ENCODE measurements at places on chromosomes 3 and 15. TPM values are rescaled to one million over a fixed set of nuclear protein-coding genes. Genes with fewer than 3 reads are reported as not detected.

The SCAANT1 gene
- total RNA-seq = not detected

The ZNF620 gene
- total RNA-seq = 0.92 TPM

The GAP43 gene
- total RNA-seq = 0.89 TPM

The IL1RAP gene
- 22.9 TPM for total RNA-seq

The LARP6 gene
- total RNA-seq = 104 TPM

The ADGRG7 gene
- 0.30 TPM for total RNA-seq

The CSK gene
- total RNA-seq = 63.5 TPM

The ZNF385D gene
- total RNA-seq = not detected

The AMOTL2 gene
- 160 TPM for total RNA-seq

The MYH15 gene
- total RNA-seq = 8.1 TPM

The EPHB3 gene
- 3.9 TPM for total RNA-seq

The PLA2G4B gene
- total RNA-seq = 1.5 TPM

The CHRD gene
- 0.55 TPM for total RNA-seq

The SHF gene
- 1.5 TPM for total RNA-seq

The FBN1 gene
- 1,277 TPM for total RNA-seq

The MED12L gene
- 0.89 TPM for total RNA-seq

The RASGRP1 gene
- total RNA-seq = 0.88 TPM

The FBXL22 gene
- 0.59 TPM for total RNA-seq

The DAG1 gene
- 77.1 TPM for total RNA-seq

The CALML4 gene
- total RNA-seq = 0.30 TPM

The DOCK3 gene
- under 0.01 TPM for total RNA-seq

The CCDC13 gene
- 0.14 TPM for total RNA-seq

The ETFA gene
- total RNA-seq = 112 TPM

Data from smooth muscle cell of the umbilical artery (primary cell).